ENCODE measurements at places on chromosomes 5 and 9. TPM values are rescaled to one million over a fixed set of nuclear protein-coding genes. Genes with fewer than 3 reads are reported as not detected.

Gene DROSHA
- total RNA-seq = 77.2 TPM

Gene SH2D3C
- not detected for total RNA-seq

Gene MCTP1
- 29.3 TPM for total RNA-seq

Gene GABRG2
- not detected for total RNA-seq

GRCh38 chr5:178122346-178122745 is 8.5 kb upstream of the RMND5B start:
- peaks cover 4% of the 10 kb centered on the region for H3K36me3 ChIP-seq
- H3K27me3 ChIP-seq = peaks cover 23% of the 10 kb centered on the region
- H3K4me3 ChIP-seq = no peak overlapping the region

DNA sequence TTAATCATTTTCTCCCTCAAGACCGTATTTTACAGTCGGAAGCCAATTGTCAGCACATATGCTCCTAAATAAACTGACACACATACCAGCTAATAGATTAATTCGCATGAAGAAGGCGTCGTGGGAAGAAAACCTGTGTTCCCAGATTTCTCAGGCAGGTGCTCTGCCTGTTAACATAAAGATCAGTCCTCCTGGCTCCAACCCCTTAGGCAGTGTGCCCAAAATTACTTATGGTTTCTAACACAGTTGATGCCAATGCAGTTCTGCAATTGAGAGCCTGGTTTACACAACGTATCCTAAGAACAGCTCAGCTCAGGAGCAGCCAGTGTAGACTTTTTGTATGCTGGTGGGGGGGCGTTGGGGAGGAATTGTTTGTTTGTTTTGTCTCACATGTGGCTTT is 208.3 kb downstream of the ENC1 start:
- H3K27me3 ChIP-seq = no peaks in the 10 kb centered on the region
- H3K36me3 ChIP-seq = no peaks in the 10 kb centered on the region

DNA sequence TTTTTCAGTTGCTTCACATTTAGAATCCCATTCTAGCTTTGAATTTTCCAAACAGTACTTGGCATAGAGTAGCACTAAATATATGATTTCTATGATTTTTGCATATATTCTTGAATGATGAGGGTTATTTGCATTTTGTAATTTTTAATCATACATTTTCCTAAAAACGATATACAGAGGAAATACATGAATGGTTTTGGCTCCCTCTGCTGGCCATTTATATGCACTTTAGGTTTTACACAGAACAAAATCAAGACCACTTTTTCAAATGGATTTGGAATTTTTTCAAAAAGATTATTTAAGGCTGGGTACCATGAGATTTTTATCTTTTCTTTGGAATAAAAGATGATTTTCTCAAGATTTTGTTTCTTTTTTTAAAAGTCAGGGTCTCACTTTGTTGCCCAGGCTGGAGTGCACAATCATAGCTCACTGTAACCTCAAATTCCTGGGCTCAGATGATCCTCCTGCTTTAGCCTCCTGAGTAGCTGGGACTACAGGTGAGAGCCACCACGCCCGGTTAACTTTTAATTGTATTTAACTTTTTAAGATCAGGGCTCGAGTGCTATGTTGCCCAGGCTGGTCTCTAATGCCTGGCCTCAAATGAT is 16.7 kb upstream of the COMMD10 start:
- H3K36me3 ChIP-seq = no peaks in the 10 kb centered on the region
- no peaks in the 10 kb centered on the region for H3K27me3 ChIP-seq
- H3K4me3 ChIP-seq = no peak overlapping the region
- H3K27ac ChIP-seq = no peak overlapping the region

GRCh38 chr5:89878140-89879132 is 531.1 kb downstream of the CETN3 start:
- no peak overlapping the region for H3K27ac ChIP-seq
- no peak overlapping the region for H3K4me3 ChIP-seq
- no peaks in the 10 kb centered on the region for H3K36me3 ChIP-seq
- no peaks in the 10 kb centered on the region for H3K4me1 ChIP-seq

- H3K27me3 ChIP-seq = no peaks in the 10 kb centered on the region
- H3K27ac ChIP-seq = no peak overlapping the region
- DNase-seq = no peak
These were observed 5.6 kb upstream of the ABLIM3 start for GRCh38 chr5:149135536-149136201.

GRCh38 chr9:115627511-115627910 is 509.6 kb upstream of the TNC start:
- DNase-seq = no peak
- H3K27ac ChIP-seq = no peak overlapping the region
- no peak overlapping the region for H3K4me3 ChIP-seq
- no peaks in the 10 kb centered on the region for H3K27me3 ChIP-seq
- no peaks in the 10 kb centered on the region for H3K36me3 ChIP-seq
